SW 1271 (cell line): ENCODE measurements at places on chromosomes 4 and X.

DNA sequence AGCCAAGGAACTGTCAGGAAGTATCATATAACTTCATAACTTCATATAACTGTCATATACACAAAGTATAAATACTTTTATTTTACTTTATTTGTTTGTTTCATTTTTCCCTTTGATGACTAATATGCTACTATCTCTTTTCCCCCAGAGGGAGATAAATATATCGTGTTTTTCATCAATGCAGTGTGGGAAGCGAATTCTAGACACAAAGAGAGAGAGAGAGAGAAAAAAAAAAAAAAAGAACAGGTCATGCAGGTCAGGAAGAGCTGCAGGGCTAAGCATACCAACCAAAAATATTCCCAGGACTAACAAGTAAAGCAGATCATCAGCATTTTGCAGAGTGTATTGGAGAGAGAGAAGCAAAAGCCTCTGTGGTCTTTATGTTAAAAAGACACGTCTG is 1849.2 kb downstream of the STIM2 start:
- no peak for DNase-seq

- DNase-seq = no peak
Observed at GRCh38 chrX:20197641-20198210, 56.1 kb upstream of the EIF1AX start.

DNA sequence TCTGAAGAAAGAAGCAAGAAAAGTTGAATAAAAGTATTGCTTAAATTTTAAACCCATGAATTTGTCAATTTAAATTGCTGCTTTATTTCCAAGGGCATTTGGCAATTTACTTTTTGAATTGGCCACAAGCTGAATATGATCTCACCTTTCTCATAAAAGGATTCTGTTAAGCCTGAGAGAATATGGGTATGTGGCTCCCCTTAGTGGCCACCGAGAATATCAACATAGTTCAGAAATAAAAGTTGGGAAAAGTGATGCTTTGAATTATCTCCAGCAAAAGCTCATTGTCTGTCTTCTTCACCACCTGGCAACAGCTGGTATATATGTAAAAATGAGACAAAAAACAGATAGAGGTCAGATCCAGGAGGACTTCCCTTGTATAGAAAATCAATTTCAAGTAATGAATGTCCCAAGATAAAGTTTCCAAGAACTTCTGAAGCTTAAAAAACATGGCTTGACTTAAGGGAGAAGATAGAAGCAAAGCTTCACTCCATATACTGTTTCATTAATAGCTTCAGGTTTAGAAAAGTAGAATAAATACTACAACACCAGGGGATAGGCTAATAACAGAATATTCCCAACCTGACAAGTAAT is 290.7 kb upstream of the FAM241A start:
- no peak for DNase-seq

GRCh38 chrX:40395102-40395501 is 185.7 kb upstream of the ATP6AP2 start:
- DNase-seq = no peak

DNA sequence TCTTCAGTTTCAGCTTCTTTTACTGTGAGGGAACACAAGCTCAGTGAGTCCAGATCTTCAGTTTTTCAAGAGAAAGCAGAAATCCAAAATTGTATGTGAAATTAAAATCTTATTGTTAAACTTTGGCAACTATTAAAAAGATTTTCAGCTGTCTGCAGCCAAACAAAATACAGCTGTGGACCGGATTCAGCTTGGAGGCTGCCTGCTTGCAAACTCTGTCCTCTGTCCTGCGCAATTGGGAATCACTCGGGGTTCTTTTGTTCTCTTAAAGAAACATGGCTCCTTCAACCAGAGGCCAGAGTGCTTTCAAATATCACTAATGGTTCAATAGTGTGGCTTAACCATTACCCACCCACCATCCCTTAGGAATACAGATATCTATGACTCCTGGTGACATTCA is 201.2 kb downstream of the CHIC2 start:
- no peak for DNase-seq

GRCh38 chr4:186739802-186740434 is 16.3 kb upstream of the FAT1 start:
- no peak for DNase-seq
